ENCODE measurements at places on chromosomes 5 and 9.

- no peak for DNase-seq
Measured at GRCh38 chr5:168793841-168794837, 215.0 kb upstream of the PANK3 start.

- DNase-seq: no peak
Measured at GRCh38 chr5:136015003-136015375, 13.8 kb upstream of the TGFBI start.

DNA sequence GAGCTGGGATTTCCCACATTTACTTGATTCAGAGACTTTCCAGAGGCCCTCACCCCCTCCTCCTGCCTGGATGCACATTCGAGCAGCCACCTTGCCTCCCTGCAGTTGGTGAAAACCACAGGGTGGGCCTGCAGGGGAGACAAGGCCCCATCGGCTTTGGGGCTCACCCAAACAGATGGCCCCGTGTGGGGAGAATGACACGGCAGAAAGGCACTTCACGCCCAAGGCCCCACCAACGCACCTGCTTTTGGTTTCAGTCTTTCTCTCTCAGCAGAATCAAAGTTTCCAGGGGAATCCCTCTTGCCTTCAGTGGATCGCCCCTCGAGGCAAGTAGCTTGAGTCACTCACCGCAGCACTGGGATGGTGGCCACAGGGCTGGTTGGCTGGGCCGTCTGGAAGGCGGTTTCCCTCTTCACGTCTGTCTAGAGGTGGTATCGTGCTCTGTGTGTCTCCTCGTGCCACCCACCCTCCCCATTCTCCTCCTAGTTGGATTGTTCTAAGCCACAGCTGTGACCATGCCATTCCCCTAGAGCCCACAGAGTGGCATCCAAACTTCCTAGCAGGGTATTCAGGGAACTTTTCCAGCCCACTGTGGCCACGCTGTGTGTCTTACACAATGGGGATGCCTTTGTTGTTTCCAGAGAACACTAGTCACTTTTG is 31.8 kb downstream of the SEC61B start:
- no peak for DNase-seq

- no peak for DNase-seq
Measured at GRCh38 chr5:150656191-150657132, 4.6 kb upstream of the MYOZ3 start.

DNA sequence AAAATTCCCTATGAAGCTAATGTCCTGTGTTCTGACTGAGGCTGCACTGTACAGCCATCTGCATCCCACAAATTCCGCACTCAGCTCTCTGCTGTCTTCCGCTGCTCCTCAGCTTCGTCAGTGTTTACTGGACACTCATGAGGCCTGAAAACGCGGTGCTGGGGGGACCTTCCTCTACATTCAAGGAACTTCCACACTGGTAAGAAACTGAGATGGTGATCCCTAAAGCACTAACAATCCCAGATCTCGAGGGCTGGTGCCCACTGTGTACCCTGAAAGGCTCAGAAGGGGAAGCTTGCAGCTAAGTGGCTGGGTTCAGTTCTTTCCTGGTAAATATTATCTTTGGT is 117.9 kb downstream of the NRG2 start:
- no peak for DNase-seq
